ENCODE measurements at places on chromosomes 3 and 15.

GRCh38 chr3:67204951-67205350 lies 206.8 kb downstream of the KBTBD8 start:
- DNase-seq = no peak

DNA sequence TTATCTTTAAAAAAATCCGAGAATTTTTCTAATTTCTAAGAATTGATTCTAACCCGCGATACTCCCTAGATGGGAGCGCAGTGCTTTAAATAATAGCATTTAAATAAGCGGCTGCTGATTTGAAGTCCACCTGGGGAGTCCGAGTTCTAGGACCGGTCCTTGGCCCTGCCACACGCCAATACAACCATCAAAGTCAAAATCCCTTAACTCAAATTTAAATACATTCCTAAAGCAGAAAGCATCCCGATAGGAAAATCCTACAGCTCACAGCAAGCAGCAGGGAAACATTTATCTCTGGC lies 508 bp upstream of the ECT2 start:
- no peak for DNase-seq

DNA sequence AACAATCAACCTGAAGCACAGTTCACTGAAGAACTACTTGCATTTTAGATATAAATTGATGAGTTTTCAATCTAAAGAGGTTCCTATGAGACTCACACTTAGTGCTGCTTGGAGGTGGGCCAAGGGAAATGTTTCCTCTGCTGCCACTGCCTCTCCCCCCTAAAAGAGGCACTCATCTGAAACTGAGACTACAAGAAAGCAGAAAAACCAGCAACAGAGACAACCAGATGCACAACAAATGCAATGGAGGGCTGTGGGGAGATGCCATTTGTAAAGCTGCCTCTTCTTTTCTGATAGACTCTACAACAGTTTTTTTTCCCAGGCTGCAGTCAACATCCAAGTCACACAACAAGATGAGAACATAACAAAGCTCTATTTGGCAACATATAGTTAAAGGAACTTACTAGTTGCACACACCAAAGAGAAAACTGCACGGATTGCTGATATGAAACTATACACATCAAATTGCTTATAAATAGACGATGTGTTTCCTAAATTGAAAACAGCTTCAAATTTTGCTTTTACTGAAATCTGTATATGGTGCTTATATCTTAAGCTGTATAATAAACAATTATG lies 11.0 kb downstream of the TSPAN3 start:
- no peak for DNase-seq

DNA sequence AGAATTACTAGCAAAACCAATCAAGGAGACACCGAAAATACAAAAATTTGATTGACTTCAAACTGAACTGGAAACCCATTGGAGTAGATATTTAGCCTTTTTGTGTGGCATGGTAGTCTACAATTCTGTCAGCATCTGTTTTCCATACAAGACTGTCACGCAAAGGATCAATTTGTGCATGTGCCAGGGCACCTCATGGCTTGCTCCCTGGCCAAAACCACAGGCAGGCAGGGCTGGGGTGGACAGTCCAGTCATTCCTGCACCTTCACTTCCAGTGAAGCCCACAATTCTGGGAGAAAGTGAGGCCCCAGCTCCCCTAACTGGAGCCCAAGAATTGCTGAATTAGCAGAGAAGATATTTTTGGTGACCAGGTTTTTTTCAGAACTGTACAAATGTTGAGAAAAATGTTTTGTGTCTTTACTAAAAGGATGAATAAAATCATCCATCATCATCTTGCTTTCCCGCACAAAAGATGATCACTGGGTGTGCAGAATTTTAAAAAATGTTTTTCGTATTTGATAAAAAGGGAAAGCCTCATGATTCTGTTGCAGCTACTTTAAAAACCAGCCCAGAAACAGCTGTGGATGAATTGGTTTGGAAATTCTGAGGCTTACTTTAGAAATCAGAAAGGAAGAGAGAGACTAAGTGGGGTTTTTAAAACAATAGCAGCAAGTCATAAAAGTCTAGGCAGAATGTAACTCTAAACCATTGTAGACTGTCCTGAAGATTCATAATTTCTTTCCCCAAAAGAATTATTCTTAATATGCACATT lies 86.4 kb downstream of the PCCB start:
- no peak for DNase-seq

DNA sequence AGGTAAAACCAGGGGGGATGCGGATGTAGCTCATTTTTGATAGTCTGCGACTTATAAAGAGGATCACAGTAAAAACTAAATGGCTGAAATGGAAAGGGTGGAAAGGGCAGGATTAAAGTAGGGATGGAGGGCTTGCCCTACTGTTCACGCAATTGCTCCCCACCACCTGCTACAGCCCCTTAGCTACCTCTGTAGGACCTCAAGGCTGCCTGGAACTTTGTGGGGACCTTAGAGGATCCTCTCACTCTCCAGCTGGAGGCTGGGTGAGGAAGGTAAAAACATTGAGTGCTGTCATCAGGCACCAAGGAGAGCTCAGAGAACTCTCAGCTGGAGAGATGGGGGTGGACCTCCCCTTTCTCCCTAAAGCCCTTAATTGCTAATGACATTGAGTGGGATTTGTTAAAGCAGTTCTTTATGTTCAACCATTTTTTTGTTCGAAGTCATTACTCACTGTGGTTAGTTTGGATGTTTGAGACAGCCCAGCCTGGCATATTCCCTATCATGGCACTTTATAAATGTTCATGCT lies 213.0 kb downstream of the CLSTN2 start:
- no peak for DNase-seq

- no peak for DNase-seq
These were observed 155.2 kb downstream of the DNAJB8 start for GRCh38 chr3:128311441-128311844.

DNA sequence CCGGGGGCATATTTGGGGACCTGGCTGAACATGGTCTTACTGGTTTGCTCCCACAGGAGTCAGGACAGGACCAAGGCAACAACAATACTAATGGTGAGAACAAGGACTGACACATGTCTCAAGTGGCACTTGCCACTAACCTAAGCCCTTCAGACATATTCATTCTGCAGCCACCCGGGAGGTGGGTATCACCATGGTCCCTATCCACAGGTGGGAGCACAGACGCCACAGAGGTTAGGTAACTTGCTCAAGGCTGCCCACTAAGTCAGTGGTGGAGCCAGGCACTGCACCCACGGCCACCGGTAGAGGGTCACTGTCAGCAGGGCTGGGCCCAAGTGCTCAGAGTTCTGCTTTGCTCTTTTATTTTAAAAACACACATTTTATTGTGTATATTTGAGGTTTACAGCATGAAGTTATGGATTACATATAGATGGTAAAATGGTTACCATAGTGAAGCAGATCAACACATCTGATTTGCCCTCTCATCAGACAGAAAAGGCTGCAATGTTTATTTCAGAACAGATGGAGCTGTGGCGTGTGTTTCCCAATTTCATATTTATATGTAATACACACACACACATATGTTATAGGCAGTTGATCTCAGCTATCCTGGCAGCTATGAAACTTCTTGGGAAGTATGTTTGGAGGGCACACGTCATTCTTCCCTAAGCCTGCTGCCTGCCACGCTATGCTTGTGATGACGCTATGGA lies 30.0 kb upstream of the SLC41A3 start:
- DNase-seq = no peak

DNA sequence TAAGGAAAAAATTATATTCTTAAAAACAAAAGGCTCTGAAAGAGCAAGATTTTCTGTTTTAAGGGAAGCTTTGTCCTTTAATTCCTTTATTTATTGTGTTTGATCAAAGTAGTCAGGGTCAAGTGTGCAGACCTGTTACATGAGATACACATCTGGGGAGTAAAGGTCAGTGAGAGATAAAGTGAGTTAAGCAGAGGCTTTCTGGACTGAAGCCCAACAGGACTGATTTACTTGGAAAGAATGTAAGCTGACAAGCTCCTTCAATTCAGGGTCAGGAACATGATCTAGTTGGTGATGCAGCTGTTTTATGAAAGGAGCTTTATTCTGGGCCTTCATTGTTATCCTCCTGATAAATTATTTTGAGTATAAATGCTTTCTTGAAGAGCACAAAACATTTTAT lies 20.7 kb upstream of the OTOL1 start:
- no peak for DNase-seq

GRCh38 chr3:34207806-34208205 lies 409.4 kb downstream of the PDCD6IP start:
- peak; percentile 72 for DNase-seq

DNA sequence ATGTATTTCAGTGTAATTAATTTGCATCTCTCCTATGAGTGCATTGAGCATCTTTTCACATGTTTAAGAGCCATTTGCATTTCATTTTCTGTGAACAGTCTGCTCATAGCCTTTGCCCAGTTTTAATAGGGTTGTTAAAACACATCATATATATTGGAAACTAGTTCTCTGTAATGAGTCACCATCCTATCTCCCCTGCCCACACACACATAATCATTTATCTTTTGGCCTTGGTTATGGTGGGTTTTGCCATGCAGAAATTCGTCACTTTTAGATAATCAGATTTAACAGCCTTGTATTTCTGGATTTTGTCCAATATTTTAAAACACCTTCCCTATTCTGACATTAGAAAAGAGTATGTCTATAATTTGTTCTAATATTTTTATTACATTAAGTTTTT lies 11.9 kb upstream of the CHRM5 start:
- DNase-seq = no peak

DNA sequence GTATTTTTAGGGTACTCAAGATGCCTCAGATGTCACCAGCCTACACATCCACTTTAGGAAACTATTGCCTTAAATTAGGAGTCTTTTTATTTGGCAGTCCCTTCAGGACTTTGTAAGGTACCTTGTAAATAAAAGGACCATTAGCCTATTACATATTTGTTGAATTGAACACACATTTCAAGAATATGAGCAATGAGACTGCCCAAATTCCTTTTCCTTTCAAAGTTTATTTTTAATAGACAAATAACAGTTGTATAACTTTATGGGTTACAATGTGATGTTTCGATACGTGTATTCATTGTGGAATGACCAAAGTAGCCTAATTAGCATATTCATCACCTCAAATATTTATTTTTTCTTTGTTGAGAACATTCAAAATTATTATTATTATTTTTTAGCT lies 176.7 kb upstream of the PDZRN3 start:
- no peak for DNase-seq

DNA sequence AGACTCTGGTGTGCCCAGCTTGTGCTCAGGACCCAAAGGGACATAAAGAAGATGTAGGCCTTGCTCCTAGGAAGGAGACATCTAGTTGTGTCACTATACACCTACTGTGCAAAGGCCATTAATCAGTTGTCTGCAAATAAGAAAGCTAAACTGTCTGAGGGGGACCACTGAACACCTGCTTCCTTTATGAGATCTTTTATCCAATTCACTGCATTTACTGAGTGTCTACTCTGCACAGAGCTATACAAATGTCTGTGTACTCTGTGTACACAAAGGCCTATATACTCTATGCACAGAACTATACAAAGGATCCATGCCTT lies 124.8 kb downstream of the CTNNB1 start:
- no peak for DNase-seq

- DNase-seq = no peak
These were observed 347 bp upstream of the C3orf62 start for GRCh38 chr3:49277383-49277775.

DNA sequence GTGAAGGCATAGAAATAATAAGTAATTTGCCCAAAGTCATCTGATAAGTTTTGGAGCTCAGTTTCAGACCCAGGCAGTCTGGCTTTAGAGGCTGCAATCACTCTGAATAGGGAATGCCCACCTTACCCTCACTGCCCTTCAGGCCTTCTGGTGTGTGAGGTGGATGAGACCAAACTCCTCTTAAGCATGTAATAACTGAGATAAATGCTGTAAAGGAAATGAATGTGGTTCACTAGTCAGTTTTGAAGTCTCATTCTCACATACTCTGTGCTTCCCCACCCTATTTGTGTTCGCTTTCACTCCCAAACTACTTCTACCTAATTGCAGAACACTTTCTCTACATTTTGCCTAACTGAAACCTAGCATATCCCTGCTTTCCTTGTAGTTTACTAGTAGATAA lies 144.1 kb downstream of the FILIP1L start:
- no peak for DNase-seq

GRCh38 chr3:118187221-118187620 lies 847.4 kb downstream of the IGSF11 start:
- DNase-seq = no peak

GRCh38 chr3:147404800-147405230 lies 1.5 kb downstream of the ZIC4 start:
- DNase-seq = no peak

GRCh38 chr15:60316961-60317360 lies 80.8 kb downstream of the ANXA2 start:
- no peak for DNase-seq

DNA sequence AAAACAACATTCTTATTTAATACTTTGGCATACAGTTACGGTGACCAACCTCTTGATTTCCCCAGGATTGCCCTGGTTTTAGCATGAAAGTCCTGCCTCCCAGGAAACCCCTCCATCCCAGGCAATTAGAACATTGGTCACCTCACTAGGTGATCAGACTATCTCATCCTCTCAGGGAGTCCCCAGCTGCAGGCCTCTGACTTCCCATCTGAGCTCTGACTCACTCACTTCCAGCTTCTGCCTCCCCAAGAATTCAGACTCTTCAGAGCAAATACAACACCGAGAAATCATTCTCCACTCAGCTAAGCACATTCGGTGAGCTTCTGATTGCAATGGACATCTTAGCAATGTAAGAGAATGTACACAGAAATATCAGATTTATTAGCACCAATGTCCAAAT lies 92.4 kb upstream of the HES1 start:
- DNase-seq = no peak

- DNase-seq = no peak
These were observed 309.9 kb upstream of the SATB1 start for GRCh38 chr3:18735005-18735404.

DNA sequence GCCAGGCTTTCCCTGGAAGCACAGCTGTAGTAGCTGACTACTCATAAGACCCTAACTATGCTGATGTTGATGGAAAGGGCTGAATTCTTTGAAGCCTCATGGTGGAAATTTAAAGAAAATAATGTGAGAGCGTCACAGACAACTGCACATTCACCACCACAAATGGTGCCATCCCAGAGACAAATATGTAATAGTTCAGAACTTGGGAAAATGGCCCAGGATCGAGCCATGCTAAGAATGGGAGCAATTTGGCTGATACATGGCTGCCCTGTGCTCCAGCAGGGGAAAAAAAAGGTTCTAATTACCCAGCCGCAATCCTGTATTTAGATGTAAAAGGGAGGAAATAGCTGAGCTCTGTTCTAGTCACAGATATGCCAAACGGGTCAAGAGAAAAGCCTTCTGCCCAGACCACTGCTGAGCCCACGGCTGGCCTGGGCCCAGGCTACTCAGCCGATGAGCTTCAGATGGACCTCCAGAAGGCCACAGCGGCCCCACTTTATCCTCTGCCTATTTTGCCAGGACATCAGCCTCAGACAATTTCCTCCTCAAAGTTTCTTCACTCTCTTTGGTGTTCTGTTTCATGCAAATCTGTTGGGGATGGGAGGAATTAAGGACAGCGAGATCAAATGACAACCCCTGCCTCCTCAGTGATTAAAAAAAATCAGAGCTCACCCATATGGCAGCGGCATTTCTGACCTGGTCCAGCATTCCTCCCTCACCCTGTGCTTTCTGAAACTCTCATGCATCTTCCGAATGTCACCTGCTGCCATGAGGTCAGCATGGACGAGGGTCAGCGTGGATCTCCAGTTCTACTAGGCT lies 54.5 kb upstream of the MEX3B start:
- DNase-seq = no peak

- DNase-seq = no peak
These were observed 12.2 kb downstream of the CBLB start for GRCh38 chr3:105856605-105857004.
